RCC 7860 (cell line): ENCODE measurements at places on chromosomes 5 and 9.

DNA sequence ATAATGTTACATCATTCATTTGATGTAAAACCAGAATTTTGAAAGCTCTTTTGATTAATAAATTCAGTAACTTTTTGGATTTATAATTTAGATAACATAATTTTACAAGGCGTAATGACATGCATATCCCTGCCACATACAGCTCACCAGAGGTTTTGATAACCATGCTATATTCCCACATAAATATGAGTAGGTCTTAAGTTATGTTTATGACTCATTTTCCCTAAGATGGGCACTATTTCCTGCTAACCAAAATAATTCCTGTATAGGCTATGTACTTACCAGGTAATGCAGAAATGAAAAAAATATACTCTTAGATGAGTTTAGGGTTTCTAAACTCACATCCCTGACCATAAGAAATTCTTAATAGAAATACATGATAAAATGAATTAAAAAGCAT, 93.9 kb upstream of the EDIL3 start:
- no peak for DNase-seq

GRCh38 chr5:139707445-139708003, 59.4 kb downstream of the CXXC5 start:
- DNase-seq: no peak

- no peak for DNase-seq
These were observed 783.4 kb upstream of the GRAMD2B start for GRCh38 chr5:125639858-125640257.

- DNase-seq: no peak
These were observed 227.8 kb upstream of the SLC24A2 start for GRCh38 chr9:20016611-20017010.

DNA sequence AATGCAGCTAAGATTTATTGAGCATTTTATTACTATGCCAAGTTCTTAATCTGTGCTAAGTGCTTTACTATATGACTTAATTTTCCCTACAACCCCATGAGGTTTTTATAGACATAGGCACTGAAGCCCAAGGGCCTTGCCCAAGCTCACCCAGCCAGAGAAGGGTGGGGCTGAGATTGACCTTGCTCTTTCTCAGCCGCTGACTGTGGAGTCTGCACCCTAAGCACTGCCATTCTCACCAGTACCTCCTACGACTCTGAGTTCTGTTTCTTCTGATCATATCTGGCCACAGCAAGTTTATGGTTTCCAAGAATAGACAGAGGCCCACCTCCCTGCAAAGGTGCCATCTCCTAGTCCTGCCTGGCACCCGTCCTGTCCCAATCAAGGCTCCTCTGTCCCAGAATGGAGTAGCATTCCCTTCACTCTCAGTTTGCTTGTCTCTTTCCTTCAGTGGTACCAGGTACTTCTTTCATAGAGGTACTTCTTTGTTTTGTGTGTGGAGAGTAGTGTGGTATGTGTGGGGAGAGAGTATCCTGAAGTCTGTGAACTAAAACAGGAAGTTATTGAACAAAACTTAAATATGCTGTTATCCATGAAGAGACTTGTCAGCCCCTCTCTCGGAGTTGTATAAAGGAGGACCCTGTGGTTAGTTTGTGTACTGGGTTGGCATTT, 42.6 kb downstream of the CSF1R start:
- DNase-seq: no peak

GRCh38 chr9:121353241-121354061, 16.6 kb downstream of the STOM start:
- DNase-seq: no peak

DNA sequence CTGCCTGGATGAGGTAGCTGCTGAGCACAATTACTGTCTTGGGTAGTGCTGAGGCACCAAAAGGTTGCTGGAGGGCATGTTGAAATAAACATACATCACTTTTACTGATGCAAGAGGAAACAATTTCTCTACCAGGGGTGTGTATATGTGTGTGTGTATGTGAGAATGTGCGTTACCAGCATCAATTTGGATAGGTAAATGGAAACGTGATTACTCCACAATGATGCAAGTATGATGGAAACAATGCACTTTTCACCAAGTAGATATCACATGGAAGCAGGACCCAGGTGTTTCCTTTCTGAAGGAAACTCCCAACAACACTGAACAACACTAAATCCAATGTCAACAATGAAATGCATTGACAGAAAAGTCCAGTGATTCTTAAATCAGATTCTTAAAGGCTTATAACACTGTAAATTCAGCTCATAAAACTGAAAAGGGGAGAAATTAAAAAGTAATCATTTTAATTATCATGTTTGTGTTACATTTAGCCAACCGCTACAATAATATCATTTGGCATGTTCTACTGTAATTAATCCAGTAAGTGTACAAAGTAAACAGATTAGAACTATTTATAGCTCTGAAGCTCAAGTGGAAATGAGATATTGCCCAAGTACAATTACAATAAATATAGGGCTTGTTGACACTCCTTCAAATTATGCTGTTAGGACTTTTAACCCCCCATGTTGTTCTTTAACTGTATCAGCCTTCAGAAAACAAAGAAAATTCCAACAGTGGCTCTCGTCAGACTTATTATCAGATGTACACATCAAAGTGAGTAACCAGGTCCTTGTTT, 25.3 kb downstream of the YIPF5 start:
- no peak for DNase-seq

GRCh38 chr5:8984386-8984785, 561.5 kb downstream of the SEMA5A start:
- DNase-seq: peak; percentile 68

- peak; percentile 41 for DNase-seq
These were observed 7.3 kb downstream of the DNAJB5 start for GRCh38 chr9:34996905-34997279.

DNA sequence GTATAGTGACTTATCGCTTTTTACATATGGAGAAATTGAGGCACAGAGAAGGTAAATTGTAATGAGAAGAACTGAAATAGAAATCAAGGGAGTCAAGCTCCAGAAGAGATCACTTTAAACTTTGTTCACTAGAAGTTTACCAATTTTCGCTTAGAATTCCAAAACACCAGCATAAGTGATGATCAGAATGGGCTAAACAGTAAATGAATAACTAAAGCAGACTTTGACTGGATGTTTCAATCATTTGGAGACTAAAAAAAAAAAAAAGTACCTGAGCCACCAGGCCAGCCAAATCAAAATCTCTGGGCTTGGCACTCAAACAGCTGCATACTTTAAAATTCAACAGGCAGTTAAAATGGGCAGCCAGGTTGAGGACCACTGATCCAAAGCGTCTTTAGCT, 38.2 kb upstream of the FYB1 start:
- no peak for DNase-seq

GRCh38 chr9:130805510-130806326, 29.3 kb upstream of the ABL1 start:
- DNase-seq: no peak

DNA sequence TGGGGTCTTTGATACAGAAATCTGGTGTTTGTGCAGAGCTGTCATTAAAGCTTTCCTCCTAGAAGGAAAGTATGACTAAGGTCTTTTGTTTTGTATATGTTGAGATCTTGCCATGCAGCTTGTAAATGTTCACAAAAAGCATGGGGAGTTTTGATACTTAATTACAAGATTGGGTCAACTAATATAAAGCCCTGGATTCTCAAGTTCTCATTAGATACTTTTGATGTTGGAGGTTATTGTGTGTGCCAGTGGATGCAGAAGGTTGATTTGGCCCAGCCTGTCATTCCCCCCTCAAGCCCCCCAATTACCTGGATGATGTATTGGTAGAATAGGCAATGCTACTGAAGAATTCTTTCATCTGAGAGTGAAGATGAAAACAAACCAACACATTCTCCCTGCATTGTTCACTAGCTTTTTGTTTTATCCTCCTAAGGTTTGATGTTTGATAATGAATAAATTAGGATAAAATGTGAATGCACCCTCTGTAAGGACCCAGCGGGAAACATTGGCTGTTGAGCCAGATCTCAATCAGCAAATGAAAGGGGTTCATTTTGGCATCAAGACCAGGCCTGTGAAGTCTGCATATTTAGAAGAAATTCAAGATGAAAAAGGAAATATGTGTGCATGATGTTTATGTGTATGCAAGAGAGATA, 61.9 kb upstream of the ADAMTS19 start:
- no peak for DNase-seq

DNA sequence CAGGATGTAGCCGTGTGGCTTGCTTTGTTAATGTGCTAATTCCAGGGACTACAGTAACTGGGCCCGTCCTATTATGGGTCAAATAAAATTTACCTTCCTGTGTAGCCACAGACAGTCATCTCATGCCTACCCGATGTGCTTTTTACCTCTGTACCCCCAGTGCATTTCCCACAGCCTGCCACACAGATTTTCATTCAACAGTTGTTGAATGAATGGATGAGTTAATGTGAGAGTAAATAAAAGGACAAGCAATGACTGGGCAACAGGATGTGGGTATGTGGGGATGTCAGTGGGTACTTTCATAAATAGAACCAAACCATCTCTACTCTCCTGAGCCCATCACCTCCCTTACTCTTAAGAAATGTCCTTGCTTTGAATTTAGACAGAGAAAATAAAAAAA, 441.2 kb upstream of the ZNF462 start:
- no peak for DNase-seq

- no peak for DNase-seq
These were observed 94.4 kb downstream of the GAPVD1 start for GRCh38 chr9:125356032-125356431.

- no peak for DNase-seq
These were observed 632 bp downstream of the DPM2 start for GRCh38 chr9:127937056-127937387.

- DNase-seq: no peak
These were observed 1237.9 kb downstream of the CDH12 start for GRCh38 chr5:21615195-21615765.
